ENCODE measurements at places on chromosomes 7 and 10.

DNA sequence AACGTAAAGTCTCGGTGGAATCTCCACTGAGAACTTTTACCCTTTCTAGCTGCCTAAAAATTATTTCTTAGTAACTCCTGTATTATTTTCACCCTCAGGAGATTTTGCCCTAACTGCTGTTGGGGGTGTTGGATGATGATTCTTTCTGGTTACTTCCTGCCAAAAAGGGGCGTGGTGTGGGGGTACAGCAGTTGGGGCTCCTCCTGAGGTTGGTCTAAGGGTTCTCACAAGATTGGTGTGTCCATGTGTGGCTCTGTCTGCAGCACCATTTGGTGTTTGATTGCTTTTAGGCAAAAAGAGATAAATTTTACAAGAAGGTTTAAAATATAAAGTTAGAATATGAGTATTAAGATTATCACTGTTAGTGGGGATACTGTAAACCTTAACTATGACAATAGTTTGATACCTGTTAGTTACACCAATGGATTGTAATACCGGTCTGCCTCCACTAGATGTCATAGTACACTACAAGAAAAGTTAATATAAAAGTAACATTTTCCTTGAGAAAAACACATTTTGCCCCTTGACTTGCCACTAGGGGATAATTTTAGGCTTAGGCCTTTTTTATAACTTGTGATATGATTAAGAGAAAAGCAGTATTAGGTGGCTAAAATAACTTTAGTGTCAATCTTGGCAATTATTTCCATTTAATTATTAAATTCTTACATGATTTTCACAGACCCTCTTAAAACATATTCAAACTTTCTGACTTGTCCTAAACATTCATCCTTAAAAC is 928.7 kb downstream of the IPMK start:
- DNase-seq: no peak

DNA sequence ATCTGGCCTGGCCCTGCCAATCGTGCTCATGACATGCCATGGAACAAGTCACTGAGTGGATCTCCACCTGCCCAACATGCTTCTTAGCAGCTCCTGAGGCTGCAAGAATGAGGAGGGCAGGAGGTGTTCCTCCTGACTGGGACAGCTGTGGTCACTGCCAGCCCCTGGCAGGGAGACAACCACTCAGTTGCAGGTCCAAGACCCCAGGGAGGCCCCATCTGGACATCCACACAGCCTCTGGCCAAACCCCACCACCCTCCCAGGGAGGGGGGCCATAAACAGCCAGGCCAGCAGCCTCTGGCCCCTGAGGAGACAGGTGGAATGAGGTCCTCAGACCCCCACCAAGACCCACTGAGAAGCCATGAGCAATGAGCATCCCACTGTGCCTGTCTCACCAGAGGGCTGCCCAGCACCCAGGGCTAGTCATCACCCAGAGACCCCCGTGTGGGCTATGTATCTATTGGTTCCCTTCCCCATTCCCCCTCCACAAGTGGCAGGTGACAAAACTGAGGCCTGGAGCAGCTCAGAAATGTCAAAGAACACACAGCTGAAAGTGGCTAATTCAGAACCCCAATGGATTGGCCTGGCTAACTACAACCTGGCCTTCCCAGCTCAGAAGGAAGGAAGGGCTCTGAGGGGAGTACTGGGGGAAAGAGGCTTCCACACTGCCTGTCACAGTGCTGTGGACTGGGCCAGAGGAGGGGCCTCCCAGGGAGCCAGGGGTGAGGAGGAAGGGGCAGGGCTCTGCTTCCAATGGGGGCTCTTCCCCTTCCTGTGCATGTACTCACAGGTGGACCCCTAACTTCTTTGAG is 3.0 kb downstream of the GPRIN2 start:
- peak; percentile 24 for DNase-seq

DNA sequence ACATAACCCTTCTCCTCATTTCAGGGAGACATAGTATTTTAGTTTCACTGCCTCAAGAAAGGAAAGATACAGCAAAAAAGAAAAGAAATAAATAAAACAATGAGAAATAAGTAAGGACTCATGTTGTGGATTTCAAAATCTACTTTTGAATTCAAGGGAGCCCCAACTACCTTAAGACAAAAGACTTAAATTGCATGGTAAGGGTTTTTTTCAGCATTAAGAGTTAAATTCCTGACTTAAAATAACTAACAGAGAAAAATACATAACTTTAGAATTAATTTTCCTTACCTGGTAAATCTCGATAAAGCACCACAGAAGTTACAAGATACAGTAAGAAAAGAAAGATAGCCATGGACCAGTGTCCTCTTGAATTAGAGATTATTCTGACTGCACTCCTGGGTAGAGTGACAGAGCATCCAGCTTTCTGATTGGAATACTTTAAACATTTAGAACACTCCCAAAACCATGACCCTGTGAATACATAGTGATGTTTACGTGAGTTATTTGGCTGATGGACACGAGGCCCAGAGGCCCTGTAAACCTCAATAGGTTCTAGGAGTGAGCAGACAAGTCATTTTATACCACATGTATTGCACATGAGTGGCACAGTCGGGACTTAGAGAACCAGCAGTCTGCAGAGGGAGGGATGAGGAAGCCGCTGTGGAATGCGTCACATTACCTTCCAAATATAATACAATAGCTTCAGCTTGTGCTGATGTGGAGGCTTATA is 292.5 kb upstream of the SEMA3C start:
- no peak for DNase-seq

GRCh38 chr10:124534231-124534798 is 72.7 kb downstream of the LHPP start:
- DNase-seq: peak; percentile 78

GRCh38 chr10:127243490-127244272 is 47.3 kb upstream of the INSYN2A start:
- peak; percentile 16 for DNase-seq

- no peak for DNase-seq
These were observed 78.1 kb upstream of the ANLN start for GRCh38 chr7:36311539-36311938.

GRCh38 chr10:49273082-49273465 is 25.9 kb upstream of the C10orf71 start:
- no peak for DNase-seq

DNA sequence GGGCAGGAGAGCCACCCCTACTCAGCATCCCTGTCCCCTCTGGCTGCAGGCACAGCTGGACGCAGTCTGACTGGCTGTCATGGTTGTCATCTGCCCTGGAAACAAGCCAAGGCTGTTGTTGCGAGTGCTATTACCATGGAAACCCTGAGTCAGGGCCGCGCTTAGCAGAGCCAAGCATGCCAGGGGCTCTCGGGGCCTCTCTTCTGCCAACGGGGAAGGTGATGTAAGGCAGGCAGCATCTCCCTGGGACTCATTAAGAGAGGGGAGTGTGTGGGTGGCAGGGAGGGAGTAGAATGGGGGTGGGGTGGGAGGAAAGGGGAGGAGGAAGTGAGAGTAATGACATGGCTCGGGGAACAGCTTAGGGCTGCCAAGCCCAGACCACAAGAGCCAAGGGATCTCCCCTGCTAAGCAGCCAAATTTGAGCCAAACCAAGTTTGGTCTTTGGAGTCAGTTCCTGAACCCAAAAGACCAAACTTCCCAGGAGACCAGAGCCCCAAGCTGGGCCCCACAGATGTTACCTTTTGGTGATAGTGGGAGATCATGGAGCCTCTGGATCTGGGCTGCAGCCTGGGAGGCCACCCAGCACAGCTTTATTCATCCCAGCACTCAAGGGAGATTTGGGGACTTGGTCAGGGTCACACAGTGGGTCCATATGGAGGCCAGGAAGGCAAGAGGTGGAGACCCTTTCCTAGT is 67.6 kb downstream of the TMEM130 start:
- DNase-seq: peak; percentile 69

GRCh38 chr10:133180192-133180964 is 20.4 kb downstream of the KNDC1 start:
- DNase-seq: peak; percentile 38

DNA sequence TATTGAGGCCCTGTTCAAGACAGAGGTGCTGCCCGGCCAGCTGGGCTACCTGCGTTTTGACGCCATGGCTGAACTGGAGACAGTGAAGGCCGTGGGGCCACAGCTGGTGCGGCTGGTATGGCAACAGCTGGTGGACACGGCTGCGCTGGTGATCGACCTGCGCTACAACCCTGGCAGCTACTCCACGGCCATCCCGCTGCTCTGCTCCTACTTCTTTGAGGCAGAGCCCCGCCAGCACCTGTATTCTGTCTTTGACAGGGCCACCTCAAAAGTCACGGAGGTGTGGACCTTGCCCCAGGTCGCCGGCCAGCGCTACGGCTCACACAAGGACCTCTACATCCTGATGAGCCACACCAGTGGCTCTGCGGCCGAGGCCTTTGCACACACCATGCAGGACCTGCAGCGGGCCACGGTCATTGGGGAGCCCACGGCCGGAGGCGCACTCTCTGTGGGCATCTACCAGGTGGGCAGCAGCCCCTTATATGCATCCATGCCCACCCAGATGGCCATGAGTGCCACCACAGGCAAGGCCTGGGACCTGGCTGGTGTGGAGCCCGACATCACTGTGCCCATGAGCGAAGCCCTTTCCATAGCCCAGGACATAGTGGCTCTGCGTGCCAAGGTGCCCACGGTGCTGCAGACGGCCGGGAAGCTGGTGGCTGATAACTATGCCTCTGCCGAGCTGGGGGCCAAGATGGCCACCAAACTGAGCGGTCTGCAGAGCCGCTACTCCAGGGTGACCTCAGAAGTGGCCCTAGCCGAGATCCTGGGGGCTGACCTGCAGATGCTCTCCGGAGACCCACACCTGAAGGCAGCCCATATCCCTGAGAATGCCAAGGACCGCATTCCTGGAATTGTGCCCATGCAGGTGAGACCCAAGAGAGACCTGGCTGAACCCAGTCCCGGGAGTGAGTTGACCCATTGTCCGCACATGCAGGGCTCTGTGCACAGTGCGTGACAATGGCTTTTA is 2.8 kb downstream of the RBP3 start:
- DNase-seq: no peak

DNA sequence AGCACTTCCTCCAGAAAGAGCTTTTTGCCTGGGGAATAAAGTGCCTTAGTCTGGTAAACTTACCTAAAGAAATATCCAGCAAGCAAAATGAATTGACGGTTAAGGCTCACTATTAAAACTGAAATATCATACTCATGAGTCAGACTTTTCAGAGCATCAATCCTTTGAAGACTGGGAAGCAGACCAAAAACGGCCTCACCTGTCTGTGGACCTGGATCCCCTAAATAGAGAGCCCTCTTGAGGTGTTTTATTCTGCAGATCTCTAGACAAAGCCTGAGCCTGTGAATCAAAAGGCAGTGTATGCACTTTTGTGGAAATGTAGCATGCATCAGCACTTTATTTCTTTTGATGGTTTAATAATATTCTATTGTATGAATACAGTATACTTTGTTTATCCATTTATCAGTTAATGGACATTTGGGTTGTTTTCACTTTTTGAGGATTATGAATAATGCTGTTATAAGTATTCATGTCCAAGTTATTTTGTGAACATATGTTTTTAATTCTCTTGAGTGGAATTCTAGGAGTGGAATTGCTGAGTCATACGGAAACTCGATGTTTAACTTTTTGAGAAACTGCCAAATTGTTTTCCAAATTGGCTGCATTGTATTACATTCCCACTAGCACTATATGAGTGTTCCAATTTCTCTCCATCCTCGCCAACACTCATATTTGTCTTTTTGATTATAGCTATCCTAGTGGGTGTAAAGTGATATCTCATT is 449.0 kb upstream of the IGFBP3 start:
- no peak for DNase-seq

DNA sequence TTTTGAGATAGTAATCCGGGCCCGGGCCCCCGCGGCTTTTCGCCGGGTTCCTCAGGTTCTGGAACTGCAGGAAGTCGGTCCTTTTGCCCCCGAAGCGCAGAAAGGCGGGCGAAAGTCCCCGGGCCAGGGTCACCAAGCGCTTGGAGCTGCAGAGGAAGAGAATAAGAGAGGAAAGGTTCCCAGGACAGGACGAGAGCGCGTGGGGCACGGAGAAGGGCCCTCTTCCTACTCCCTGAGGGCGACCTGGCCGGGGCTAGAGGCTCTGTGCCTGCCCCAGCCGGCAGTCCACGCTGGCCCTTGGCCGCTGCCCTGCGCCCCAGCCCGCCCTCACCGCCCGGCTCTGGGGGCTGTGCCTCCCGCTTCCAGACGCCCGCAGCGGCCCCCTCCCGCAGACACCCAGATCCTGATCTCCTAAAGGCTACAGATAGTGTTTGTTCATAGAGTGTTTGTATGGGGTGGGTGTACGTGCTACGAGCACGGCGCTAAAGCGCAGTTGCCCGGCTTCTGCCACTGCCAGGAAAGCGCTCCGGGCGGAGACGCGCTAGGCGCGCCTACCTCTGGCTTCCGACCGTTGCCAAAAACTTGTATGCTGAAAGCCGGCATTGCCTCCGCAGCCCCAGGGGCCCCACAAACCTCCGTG is 3.2 kb downstream of the HPSE2 start:
- no peak for DNase-seq

DNA sequence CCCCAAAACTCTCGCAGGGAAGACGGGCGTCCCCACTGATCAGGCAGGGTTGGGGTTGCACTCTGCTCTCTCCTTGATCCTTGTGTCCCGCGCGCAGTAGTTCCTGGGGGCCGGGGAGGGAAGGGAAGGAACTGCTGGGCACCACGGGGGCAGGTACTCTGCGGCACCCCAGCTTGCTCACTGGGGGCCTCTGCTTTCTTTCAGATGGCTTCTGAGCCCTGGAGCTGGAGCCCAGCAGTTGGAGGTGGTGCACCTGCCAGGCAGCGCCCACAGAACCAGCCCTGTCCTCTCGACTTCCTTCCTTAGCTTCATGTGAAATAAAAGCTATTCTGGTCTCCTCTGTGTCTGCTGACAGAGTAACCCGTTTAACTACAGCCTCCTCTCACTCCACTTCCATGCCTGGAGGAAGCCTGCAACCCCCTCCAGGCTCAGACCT is 12.2 kb downstream of the PLAC9 start:
- no peak for DNase-seq

GRCh38 chr7:117015258-117016184 is 62.2 kb downstream of the ST7 start:
- no peak for DNase-seq

GRCh38 chr10:43870968-43871439 is 222.3 kb upstream of the ZNF32 start:
- DNase-seq: peak; percentile 81

- DNase-seq: no peak
These were observed 26.7 kb downstream of the SHH start for GRCh38 chr7:155785536-155785935.

- DNase-seq: no peak
These were observed 176.5 kb upstream of the INHBA start for GRCh38 chr7:41879403-41879802.

DNA sequence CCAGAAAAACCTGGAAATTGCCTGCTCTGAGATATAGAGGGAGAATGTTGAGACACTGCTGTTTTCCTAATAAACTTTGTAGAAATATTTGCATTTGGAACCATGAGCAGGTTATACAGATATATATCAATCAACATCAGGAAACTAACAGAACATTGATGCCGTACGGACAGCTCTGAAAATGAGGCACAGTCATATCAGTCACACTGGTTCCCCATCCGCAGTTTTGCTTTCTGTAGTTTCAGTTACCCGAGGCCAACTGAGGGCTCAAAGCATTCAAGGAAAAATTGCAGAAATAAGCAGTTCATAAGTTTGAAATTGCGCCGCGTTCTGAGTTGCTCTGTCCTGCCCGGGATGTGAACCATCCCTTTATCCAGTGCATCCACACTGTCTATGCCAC is 137.9 kb downstream of the KLF6 start:
- DNase-seq: no peak

GRCh38 chr10:15863733-15864132 is 3.4 kb upstream of the MINDY3 start:
- no peak for DNase-seq

- DNase-seq: no peak
These were observed 562.6 kb upstream of the GALNT17 start for GRCh38 chr7:70569335-70569819.

GRCh38 chr7:35386082-35386815 is 132.3 kb upstream of the TBX20 start:
- no peak for DNase-seq
